Pancreas (tissue), 10 donors: ENCODE measurements at places on chromosomes 16 and 17. TPM values are rescaled to one million over a fixed set of nuclear protein-coding genes. Genes with fewer than 3 reads are reported as not detected.

DNA sequence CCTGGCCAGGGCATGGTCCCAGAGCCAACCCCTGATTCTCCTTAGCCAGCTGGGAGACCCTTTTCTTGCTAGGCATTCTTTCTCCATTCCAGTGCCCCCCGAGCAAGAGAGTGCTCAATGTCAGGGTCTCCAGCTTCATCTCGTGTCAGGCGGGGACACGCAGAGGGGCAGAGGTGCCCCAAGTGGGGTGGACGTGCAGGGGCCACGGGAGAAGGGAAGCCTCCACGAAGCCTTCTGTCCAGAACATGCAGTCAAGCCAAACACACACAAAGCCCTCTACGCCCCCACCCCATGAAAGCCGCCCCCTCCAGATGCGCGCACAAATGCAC, 852 bp downstream of the GPR139 start:
- H3K27ac ChIP-seq, result no peak overlapping the region
- H3K4me1 ChIP-seq, result no peaks in the 10 kb centered on the region
- H3K4me3 ChIP-seq, result no peak overlapping the region
- no peaks in the 10 kb centered on the region for H3K27me3 ChIP-seq
- DNase-seq, result no peak
- H3K36me3 ChIP-seq, result no peaks in the 10 kb centered on the region

GRCh38 chr16:75229172-75230031, 10.6 kb downstream of the CTRB1 start:
- no peak overlapping the region for H3K4me3 ChIP-seq
- no peaks in the 10 kb centered on the region for H3K4me1 ChIP-seq
- peak overlapping the region; percentile 52 for H3K27ac ChIP-seq
- no peaks in the 10 kb centered on the region for H3K27me3 ChIP-seq
- H3K36me3 ChIP-seq, result no peaks in the 10 kb centered on the region

- no peaks in the 10 kb centered on the region for H3K36me3 ChIP-seq
- H3K27me3 ChIP-seq, result no peaks in the 10 kb centered on the region
- H3K27ac ChIP-seq, result no peak overlapping the region
Observed at GRCh38 chr16:24609740-24610415, 70.5 kb downstream of the RBBP6 start.

- H3K27me3 ChIP-seq, result no peaks in the 10 kb centered on the region
- H3K36me3 ChIP-seq, result peaks cover 2% of the 10 kb centered on the region
- H3K27ac ChIP-seq, result no peak overlapping the region
Observed at GRCh38 chr17:37123941-37124820, 175.4 kb downstream of the AATF start.

GPR142 gene
- 0.55 TPM for total RNA-seq
